ENCODE measurements at places on chromosomes 5 and 9. TPM values are rescaled to one million over a fixed set of nuclear protein-coding genes. Genes with fewer than 3 reads are reported as not detected.

- no peak overlapping the region for H3K27ac ChIP-seq
- H3K4me1 ChIP-seq: no peaks in the 10 kb centered on the region
- no peak overlapping the region for H3K4me3 ChIP-seq
- no peaks in the 10 kb centered on the region for H3K36me3 ChIP-seq
- no peak for DNase-seq
- no peaks in the 10 kb centered on the region for H3K27me3 ChIP-seq
These were observed 52.2 kb upstream of the CKMT2 start for GRCh38 chr5:81180780-81181460.

DNA sequence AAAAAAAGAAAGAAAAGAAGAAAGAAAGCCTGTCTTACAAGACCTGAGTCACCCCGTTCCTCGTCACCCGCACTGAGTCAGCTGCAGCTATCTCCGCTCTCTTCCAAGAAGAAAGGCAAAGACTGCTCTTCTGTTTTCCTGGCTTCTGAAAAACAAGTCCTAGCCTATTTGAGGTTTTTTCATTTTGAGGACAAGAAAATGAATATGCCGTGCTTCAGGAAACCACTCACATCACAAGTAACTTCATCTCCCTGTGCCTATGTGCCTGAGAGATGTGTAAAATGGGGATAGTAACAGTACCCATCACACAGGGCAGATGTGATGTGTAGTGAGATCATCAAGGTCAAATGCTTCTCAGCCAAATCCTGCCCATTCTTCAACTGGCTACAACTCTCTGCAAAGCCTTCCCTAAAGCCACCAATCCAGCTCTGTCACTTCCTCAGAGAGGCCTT is 78.4 kb downstream of the GLDC start:
- H3K4me3 ChIP-seq: no peak overlapping the region
- DNase-seq: no peak

GRCh38 chr5:156927545-156927944 is 35.5 kb downstream of the TIMD4 start:
- H3K4me1 ChIP-seq: no peaks in the 10 kb centered on the region
- H3K27ac ChIP-seq: no peak overlapping the region
- DNase-seq: no peak
- H3K27me3 ChIP-seq: no peaks in the 10 kb centered on the region
- no peaks in the 10 kb centered on the region for H3K36me3 ChIP-seq
- no peak overlapping the region for H3K4me3 ChIP-seq

GRCh38 chr9:124216474-124217176 is 41.1 kb upstream of the NEK6 start:
- H3K4me3 ChIP-seq: no peak overlapping the region
- no peaks in the 10 kb centered on the region for H3K36me3 ChIP-seq
- H3K4me1 ChIP-seq: peaks cover 3% of the 10 kb centered on the region

DNA sequence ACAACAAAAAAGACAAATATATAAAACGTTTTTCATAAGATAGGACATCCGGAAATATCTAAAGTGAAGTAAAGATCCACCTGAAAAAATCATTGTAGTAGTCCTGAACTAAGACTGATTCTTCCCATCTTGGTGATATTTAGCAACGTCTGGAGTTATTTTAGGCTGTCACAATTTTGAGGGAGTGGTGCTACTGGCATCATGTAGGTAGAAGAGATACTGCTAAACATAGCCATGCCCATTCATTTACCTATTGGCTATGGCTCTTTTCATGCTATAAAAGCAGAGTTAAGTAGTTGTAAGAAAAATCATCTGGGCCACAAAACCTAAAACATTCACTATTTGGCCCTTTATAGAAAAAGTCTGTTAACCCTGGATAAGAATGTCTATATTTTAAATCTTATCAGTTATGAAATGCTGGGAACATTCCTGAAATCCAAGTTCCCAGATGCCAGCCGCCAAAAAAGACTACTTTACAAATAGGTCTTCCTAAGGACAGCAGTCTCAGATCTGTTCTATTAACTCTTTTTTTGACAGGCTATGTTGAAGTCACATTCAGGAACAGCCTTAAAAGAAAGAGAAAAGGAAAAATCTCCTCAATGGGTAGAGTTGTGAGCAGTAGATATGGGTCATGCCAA is 27.0 kb downstream of the RAPGEF6 start:
- peaks cover 22% of the 10 kb centered on the region for H3K4me1 ChIP-seq
- H3K36me3 ChIP-seq: peaks cover 3% of the 10 kb centered on the region
- no peaks in the 10 kb centered on the region for H3K27me3 ChIP-seq
- DNase-seq: no peak
- H3K4me3 ChIP-seq: no peak overlapping the region

- H3K36me3 ChIP-seq: no peaks in the 10 kb centered on the region
- no peaks in the 10 kb centered on the region for H3K4me1 ChIP-seq
- no peak for DNase-seq
- no peak overlapping the region for H3K4me3 ChIP-seq
- no peak overlapping the region for H3K27ac ChIP-seq
- no peaks in the 10 kb centered on the region for H3K27me3 ChIP-seq
These were observed 1225.7 kb upstream of the WWC1 start for GRCh38 chr5:167065794-167066193.

Gene HAVCR1
- 0.36 TPM for total RNA-seq

- no peak overlapping the region for H3K4me3 ChIP-seq
- H3K27me3 ChIP-seq: no peaks in the 10 kb centered on the region
- H3K27ac ChIP-seq: no peak overlapping the region
These were observed 94.7 kb upstream of the SAP30L start for GRCh38 chr5:154351141-154351540.

GRCh38 chr5:44048276-44048984 is 340.8 kb downstream of the FGF10 start:
- no peak overlapping the region for H3K4me3 ChIP-seq
- H3K36me3 ChIP-seq: no peaks in the 10 kb centered on the region
- no peaks in the 10 kb centered on the region for H3K4me1 ChIP-seq
- no peak for DNase-seq
- no peaks in the 10 kb centered on the region for H3K27me3 ChIP-seq
- H3K27ac ChIP-seq: no peak overlapping the region

Gene SERF1B
- 36.3 TPM for total RNA-seq

Gene PCDHB4
- total RNA-seq: 2.5 TPM

GRCh38 chr5:116671211-116671736 is 96.7 kb upstream of the SEMA6A start:
- no peaks in the 10 kb centered on the region for H3K27me3 ChIP-seq
- H3K4me1 ChIP-seq: peaks cover 15% of the 10 kb centered on the region
- H3K36me3 ChIP-seq: no peaks in the 10 kb centered on the region
- no peak overlapping the region for H3K4me3 ChIP-seq

DNA sequence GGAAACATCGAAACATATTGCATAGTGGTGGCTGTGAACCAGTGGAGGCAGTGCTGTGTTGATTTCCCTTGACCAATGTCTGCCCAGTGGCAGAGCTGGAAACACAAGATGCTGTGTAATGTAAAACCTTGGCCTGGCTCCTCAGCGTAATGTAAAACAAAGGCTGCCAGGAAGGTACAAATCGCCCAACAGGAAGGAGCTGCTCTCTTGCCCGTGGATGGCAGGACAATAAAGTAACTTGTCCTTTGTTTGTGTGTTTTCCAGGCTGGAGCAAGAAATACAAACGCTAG is 143.4 kb downstream of the PALM2AKAP2 start:
- DNase-seq: no peak
- no peaks in the 10 kb centered on the region for H3K36me3 ChIP-seq

DNA sequence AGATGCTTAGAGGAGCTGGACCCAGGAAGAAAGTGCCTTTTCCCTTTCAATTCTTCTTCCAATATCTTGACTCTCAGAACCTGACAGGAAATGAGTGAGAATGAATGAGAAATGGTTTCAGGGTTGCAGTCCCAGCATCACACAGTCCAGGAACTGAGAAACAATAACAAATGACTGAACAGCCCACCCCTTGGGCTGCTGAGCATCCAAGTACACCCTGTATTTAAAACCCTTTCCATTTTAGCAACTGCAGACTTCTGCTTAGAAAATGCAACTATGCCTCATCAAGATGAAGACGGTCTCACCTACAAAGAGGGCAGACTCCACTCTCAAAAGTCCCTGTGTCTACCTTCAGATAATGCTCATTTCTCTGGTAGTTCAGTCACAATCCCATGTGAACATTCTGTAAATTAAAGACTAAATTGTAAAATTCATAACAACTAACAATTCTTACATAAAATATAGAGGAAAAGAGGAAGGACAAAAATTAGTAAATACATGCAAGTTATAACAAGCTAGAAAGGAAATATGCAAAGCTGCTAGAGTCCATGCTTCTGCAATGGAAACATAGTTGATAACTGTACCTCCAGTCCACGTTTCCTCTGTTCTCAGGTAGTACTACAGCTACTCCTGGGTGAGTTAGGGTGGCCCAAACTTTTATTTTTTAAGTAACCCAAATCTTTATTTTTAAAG is 316.5 kb downstream of the ICE1 start:
- no peaks in the 10 kb centered on the region for H3K4me1 ChIP-seq
- no peaks in the 10 kb centered on the region for H3K36me3 ChIP-seq
- no peak for DNase-seq
- no peak overlapping the region for H3K4me3 ChIP-seq
- no peaks in the 10 kb centered on the region for H3K27me3 ChIP-seq

GRCh38 chr9:123658792-123659191 is 271.1 kb downstream of the DENND1A start:
- DNase-seq: no peak
- H3K27me3 ChIP-seq: no peaks in the 10 kb centered on the region
- no peak overlapping the region for H3K4me3 ChIP-seq
- H3K4me1 ChIP-seq: no peaks in the 10 kb centered on the region
- peaks cover 14% of the 10 kb centered on the region for H3K36me3 ChIP-seq

GRCh38 chr9:22228542-22228941 is 218.1 kb upstream of the DMRTA1 start:
- H3K4me3 ChIP-seq: no peak overlapping the region
- H3K36me3 ChIP-seq: no peaks in the 10 kb centered on the region
- no peak overlapping the region for H3K27ac ChIP-seq
- no peaks in the 10 kb centered on the region for H3K4me1 ChIP-seq

DNA sequence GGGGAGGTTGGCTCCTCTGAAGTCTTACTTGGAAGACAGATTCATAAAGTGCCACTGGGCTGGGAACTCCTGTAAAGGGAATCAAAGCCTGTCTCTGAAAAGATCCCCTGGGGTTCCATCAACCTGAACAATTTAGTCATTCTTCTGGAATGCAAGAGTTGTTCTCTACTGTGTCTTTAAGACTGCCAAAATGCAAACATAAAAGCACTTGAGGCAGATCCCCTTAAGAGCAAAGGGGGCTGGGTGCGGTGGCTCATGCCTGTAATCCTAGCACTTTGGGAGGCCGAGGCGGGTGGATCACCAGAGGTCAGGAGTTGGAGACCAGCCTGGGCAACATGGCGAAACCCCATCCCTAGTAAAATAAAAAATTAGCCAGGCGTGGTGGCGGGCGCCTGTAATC is 16.7 kb downstream of the CDKN2AIPNL start:
- no peak for DNase-seq
- no peak overlapping the region for H3K27ac ChIP-seq
- H3K27me3 ChIP-seq: no peaks in the 10 kb centered on the region
- H3K4me3 ChIP-seq: no peak overlapping the region

GRCh38 chr5:33936004-33936380 is 194 bp upstream of the RXFP3 start:
- DNase-seq: peak; percentile 48
- no peak overlapping the region for H3K27ac ChIP-seq
- H3K27me3 ChIP-seq: no peaks in the 10 kb centered on the region
- H3K4me3 ChIP-seq: peak overlapping the region; percentile 5

DNA sequence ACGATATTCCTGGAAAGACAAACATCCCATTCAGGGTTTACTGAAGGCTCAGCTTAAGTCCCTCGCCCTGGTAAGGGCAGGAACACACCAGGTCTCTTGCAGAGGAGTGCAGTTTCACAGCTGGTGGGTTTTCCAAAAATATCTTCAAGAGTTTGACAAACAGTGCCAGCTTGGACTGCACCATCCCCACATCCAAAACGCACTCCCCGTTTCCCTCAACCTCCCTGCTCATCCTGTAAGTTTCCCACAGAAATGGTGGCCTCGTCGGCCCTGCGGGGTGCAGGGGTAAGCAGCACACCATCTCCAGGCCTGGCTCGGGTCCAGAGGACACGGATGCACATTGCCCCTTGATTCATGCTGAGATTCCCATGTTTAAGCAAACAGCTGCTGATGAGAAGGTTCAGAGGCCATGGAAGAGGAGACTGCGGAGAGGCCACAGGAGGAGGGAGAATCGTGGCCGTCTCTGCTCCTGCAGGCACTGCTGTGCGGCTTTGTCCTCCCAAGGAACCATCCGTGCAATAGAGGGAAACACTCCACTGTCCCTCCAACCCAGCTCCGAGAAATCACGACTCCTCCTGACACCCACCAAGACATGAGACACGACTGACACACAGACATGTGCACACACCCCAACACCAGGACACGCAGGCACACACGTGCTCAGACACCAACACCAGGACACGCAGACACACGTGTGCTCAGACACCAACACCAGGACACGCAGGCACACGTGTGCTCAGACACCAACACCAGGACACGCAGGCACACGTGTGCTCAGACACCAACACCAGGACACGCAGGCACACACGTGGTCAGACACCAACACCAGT is 24.0 kb upstream of the SLC12A7 start:
- H3K27ac ChIP-seq: no peak overlapping the region
- DNase-seq: no peak
- H3K4me1 ChIP-seq: peaks cover 39% of the 10 kb centered on the region
- H3K27me3 ChIP-seq: no peaks in the 10 kb centered on the region

- peaks cover 4% of the 10 kb centered on the region for H3K4me1 ChIP-seq
- H3K36me3 ChIP-seq: no peaks in the 10 kb centered on the region
- H3K27me3 ChIP-seq: no peaks in the 10 kb centered on the region
- H3K27ac ChIP-seq: no peak overlapping the region
- H3K4me3 ChIP-seq: no peak overlapping the region
- DNase-seq: no peak
These were observed 52.2 kb downstream of the ACTL7B start for GRCh38 chr9:108803428-108804065.

DNA sequence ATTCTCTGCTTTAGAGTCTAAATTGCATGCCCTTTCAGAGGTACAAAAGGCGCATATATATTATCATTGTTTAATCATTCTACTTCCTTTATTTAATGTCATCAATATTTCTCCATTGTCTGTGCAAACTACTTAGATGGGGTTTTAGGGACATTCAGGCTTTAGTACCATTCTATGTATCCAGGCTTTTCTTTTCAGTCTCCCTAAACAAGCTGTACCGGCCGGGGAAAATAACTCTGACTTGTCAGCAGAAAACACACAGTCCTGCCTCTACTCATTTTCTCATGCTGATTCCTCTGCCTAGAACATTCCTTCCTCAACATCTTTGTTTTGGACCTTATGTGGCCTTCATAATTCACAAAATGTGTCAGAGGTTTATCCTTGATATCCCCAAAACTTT is 392.1 kb upstream of the DAB2 start:
- H3K27me3 ChIP-seq: no peaks in the 10 kb centered on the region
- DNase-seq: no peak
- H3K4me3 ChIP-seq: no peak overlapping the region
- no peaks in the 10 kb centered on the region for H3K4me1 ChIP-seq
- H3K36me3 ChIP-seq: no peaks in the 10 kb centered on the region

Gene TERT
- not detected for total RNA-seq

GRCh38 chr5:111997308-111997707 is 240.3 kb upstream of the NREP start:
- H3K4me1 ChIP-seq: no peaks in the 10 kb centered on the region
- H3K27ac ChIP-seq: no peak overlapping the region
- no peaks in the 10 kb centered on the region for H3K27me3 ChIP-seq
- no peak overlapping the region for H3K4me3 ChIP-seq
- H3K36me3 ChIP-seq: no peaks in the 10 kb centered on the region

Gene GDA
- total RNA-seq: 0.28 TPM

Gene C9orf152
- total RNA-seq: not detected

Measured in heart right ventricle (tissue), 16 donors.